ENCODE measurements at places on chromosomes 7 and 10. TPM values are rescaled to one million over a fixed set of nuclear protein-coding genes. Genes with fewer than 3 reads are reported as not detected.

GRCh38 chr7:121119047-121119446, 130.5 kb downstream of the CPED1 start:
- no peak for DNase-seq

DNA sequence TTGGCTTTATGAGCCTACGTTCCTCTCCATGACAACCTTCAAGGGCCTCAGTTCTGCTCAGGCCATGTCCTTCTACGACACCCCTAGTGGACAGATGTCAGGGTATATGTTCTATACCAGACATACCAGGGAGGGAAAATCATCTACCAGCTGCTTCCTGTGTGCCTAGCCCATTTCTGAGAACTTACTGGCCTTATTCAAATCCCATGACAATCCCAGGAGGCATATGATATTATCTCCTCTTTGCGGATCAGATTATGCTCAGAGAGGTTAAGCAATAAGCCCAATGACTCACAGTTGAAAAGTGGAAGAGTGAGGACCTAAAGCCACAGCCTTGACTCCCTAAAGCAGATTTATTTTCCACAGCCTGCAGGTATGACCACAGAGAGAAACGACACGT, 139.3 kb downstream of the GLI3 start:
- no peak for DNase-seq

DNA sequence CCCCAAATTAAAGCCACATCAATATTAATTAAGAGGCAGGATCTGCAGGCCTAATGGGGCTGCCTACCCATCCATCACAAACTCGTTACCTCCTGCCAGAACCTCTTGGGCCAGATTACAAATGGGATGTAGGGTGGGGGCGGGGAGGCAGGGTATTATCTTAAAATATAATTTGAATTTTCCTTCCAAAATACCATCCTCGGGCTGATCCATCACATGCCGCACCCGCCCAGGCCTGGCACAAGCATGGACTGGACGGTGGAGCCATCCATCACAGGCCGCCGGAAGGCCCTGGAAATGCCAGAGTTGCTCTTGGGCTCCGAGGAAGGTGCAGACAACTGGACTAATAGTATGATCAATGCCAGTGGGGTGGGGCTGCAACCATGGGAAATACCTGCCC, 212.8 kb downstream of the GRID1 start:
- no peak for DNase-seq

GRCh38 chr10:114259824-114260223, 20.8 kb downstream of the VWA2 start:
- peak; percentile 69 for DNase-seq

DNA sequence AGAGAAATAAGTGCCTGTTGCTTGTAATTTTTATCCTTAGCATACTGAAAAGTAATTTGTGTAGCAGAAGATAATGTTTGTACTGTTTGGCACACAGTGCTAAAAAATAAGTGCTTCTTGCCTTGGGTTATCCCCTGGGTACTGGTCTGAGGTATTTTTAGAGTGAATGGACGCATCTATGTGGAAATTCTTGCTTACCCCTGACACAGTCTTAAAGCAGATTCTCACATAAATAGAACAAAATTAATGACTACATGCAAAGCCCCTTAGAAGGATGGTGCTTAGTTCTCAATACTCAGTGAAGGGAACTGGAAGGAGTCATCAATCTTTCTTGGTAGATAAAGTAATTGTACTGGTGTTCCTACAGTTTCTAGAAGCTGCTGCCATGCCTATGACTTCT, 548.6 kb downstream of the ARL4A start:
- DNase-seq = no peak

DNA sequence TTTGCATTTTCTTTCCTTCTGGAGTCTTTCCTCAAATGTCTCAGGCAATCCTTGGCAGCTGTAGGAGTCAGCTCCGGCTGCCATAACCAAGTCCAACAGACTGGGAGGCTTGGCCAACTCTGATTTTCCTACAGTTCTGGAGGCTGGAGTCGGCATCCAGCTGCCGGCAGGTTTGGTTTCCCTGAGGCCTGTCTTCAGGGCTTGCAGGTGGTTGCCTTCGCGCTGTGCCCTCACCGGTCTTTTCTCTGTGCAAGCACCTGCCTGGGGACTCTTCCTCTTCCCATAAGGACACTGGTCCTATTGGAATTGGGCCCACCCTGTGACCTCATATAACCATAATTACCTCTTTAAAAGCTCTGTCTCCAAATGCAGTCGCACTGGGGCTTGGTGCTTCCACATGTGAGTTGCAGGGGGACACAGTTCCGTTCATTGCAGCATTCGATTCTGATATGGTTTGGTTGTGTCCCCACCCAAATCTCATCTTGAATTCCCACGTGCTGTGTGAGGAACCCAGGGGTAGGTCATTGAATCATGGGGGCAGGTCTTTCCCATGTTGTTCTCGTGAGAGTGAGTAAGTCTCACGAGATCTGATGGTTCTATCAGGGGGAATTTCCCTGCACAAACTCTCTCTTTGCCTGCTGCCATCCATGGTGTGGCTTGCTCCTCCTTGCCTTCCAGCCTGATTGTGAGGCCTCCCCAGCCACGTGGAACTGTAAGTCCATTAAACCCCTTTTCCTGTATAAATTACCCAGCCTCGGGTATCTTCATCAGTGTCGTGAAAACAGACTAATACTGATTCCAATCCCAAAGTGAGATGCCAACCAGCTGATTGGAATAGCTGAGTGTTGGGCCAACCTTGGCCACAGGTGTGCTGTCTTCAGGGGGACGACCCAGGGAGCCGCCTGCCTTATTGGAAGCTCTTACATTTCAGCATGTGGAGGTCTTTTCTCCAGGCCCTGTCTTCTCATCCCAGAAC, 7.9 kb downstream of the GALNTL5 start:
- no peak for DNase-seq

DNA sequence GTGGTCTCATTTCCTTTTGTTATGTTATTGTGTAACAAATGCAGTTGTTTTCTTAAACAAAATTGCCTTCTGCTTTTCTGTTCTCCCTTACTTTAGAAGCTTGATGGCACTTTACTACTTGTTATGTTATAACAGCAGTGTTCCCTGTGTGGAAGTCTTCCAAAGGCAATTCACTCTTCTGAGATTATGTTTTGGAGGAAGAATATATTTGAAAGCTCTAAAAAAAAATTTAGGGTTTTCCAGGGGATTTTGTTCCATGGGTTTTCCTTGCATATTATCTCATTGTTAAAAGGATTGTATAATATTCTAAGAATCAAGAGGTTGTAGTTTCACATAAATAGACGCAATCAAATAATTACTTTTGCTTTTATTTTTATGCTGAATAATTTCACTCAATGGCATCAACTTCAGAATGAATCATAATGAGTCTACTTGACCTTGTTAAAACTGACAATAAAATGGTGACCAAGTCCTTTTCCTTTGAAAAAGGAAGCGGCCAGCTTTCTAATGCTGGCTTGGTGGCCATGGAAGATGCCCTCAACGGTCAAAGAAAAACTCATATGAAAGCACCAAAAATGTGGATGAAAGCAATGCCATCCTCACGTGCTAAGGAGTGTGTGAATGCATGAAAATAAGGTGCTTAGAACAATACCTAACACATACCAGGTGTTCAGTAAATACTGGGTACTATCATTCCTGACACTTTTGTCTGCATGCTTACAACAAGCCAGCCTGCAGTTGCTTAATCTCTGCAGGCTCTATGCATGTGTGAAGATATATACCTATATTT, 92.4 kb upstream of the KLF6 start:
- DNase-seq = no peak

GRCh38 chr7:44094883-44095592, 9.1 kb upstream of the AEBP1 start:
- no peak for DNase-seq

DNA sequence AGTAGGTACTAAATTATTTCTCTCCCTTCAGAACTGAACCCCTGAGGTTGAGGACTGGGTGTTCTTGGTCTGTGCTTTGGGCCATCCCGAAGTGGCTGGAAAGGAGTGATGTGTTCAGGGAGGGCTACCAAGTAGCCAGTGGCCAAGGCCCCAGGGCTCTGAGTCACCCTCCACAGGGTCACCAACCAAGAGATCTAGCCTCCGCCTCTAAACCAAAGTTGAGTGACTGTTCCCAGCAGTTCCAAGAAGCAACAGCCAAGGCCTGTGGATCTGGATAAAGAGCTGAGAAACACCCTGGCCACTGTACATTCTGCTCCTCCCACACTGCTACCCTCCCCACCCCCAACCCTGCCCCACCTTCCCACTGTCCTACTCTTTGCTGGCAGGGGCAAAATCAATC, 35.5 kb upstream of the KCNMA1 start:
- no peak for DNase-seq

GRCh38 chr10:9305018-9305655, 1250.6 kb downstream of the GATA3 start:
- DNase-seq = no peak

DNA sequence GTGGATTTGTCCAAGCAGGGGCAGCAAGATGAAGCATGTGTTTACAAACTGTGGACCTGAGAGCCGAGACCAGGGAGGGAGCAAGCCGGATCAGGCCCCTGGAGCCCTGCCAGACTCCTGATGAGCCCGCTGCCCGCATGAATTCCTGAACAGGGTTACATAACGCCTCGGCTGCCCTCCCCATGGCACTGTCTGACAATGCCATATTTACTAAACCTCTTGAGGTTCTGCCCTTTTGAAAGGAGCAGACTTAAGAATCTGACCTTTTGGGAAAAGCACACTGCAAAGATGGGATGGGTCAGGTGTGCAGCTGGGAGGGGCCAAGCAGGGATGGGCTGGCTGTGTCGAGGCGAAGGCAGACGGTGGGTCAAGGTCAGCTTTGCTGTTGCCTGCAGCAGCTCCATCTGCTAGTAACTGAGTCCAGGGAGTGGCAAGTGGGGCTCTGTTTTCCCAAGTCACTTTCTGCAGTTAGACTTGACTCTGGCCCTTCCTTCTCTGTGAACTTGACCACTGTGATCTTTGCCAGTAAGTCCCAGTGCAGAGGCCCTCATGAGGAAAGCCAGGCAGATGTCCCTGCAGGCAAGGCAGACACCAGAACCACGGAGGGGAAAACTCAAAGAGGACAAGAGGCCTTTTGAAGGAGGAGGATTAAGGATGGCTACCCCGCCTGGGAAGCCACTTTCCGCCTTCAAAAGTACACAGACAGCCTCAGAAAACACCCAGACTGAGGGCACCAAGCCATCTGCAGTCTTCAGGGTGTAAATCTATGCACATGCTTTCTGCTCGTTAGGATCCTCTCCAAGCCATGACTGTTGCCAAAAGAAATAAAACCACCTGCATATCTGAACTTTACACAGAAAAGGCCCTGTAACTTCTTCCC, 175.8 kb downstream of the TNS3 start:
- peak; percentile 94 for DNase-seq

DNA sequence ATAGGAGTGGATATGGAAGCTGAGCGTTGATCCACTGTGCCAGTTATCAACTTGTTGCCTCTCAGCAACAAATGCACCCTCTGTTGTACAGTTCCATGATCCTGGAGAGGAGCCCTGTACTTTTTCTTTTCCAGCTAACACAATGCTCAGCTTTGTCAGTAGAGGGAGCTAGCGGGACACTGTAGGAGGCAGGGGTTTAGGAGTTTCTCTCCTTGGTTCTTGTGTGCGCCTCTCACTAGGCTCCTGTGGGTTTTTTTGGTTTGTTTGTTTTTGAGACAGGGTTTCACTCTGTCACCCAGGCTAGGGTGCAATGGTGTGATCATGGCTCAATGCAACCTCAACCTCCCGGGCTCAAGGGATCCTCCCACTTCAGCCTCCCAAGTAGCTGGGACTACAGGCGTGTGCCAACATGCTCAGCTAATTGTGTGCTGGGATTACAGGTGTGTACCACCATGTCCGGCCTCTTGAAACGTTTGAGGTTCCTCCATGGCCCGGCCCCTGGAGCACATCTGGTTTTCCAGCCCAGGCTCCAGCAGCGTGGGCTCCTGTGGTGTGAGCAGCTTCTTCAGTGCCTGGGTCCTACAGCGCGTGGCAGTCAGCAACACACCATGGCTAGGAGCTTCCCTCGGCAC, 12.0 kb upstream of the MARVELD1 start:
- no peak for DNase-seq

GRCh38 chr7:2568521-2569223, 9.9 kb downstream of the IQCE start:
- DNase-seq = no peak

- no peak for DNase-seq
These were observed 260.8 kb upstream of the MKI67 start for GRCh38 chr10:128386816-128387604.

Gene ASAH2
- 1.5 TPM for total RNA-seq

Gene GOLGA7B
- 0.98 TPM for total RNA-seq

Gene HMX3
- total RNA-seq = not detected
